ENCODE measurements at places on chromosomes 3 and 15.

- DNase-seq = no peak
These were observed 115.2 kb downstream of the USP13 start for GRCh38 chr3:179768080-179768479.

- DNase-seq = no peak
These were observed 70.2 kb upstream of the GADL1 start for GRCh38 chr3:30964612-30965011.

DNA sequence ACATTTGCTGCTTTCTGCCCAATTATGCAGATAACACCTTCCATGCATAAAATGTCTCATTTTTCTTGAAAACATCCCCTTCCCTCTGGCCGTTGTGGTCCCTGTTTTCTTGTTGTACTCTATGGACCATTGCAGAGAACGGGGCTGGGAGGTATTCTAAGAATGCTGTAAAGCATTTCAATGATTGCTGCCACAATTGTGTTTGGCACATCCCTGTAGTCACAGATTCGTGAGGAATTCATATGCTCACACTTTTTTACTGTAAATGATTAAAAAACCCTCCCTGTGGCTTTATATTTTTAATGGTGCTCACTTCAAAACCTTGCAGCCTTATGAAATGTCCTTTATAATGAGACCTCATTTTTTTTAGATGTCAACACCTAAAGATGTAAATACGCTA, 207.2 kb upstream of the GBE1 start:
- DNase-seq = no peak

DNA sequence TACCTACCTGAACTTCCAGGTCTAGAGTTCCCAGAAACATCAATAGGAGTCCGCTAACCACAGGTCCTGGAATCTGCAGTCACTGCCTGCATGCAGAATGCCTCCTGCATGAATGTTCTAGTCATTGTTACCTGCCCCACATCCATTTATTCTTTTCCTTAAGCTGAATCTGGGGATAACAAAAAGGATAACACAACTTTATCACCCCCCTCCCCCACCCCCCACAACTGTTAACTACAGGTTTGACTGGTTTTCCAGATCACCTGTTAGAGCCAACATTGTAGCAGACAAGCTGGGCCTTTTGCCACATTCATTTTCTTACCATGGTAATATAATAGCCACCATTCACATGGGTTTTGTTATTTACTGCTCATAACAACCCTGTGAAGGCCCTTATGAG, 4.6 kb upstream of the CTSH start:
- no peak for DNase-seq

GRCh38 chr3:69560116-69560515, 174.2 kb upstream of the FRMD4B start:
- DNase-seq = no peak

- no peak for DNase-seq
These were observed 82.8 kb downstream of the CHL1 start for GRCh38 chr3:279325-279724.

DNA sequence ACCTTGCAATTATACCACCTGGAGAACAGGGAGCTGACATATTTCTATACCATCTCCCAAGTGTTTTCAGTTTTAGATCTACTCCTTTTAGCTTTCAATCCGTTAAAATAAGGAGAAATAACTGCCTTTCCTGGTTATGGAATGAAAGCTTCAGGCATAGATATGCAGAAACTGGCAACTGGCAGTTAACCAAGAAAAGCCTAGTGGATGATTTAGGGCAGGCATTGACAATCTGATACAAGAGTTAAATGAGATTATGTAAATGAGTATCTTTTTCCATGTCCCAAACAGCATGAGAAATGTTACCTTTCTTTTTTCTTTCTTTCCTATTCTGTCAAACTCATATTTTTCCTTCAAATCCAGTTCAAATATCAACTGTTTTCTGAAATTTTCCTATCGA, 689.1 kb upstream of the DPPA4 start:
- DNase-seq = no peak

DNA sequence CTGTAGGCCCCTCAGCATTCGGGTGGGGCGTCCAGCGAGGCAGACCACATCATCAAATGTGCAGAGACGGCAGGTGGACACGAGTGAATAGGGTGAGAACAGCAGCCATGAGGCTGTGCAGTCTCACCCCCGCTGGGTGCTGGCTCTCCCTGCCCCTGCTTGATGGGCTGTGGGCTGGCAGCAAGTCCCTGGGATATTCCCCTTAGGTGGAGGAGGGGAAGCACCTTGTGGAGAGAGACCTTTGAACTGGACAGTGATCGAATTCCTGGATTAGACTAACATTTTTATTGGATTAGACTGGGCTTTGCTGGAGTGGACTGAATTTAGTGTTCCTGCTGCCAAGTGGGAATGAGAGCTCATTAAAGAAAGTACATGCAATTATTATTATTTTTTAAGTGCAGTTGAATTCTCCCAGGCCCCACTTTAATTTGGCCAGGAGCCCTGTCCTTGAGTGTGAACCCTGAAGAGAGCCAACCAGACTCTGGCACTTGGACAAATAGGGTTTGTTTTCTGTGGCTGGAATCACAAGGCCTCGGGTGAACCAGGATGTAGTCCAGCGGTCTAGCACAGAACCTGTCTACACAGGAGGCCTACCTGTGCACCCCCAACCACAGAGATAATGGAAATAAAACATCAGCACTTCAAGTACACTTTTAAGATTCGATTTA, 193.1 kb downstream of the ABHD5 start:
- no peak for DNase-seq

- DNase-seq = no peak
These were observed 4.0 kb upstream of the ADPGK start for GRCh38 chr15:72787526-72787925.

DNA sequence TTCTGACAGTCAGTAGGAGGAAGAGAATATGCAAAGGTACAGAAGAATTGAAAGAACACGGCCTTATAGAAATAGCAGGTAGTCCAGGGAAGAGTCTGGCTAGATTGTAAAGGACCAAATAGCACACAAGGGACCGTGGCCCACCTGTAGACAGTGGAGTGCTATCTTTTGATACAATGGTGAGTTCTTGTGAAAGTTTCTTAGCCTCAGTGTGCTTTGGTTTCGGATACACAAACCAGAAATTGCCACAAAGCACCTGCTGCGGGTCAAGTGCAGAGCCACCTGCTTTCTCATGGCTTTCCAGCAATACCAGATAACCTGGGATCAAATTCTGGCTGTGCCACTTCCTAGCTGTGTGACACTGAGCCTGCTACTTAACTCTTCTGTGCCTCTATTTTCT, 36.6 kb upstream of the TUBGCP5 start:
- no peak for DNase-seq

DNA sequence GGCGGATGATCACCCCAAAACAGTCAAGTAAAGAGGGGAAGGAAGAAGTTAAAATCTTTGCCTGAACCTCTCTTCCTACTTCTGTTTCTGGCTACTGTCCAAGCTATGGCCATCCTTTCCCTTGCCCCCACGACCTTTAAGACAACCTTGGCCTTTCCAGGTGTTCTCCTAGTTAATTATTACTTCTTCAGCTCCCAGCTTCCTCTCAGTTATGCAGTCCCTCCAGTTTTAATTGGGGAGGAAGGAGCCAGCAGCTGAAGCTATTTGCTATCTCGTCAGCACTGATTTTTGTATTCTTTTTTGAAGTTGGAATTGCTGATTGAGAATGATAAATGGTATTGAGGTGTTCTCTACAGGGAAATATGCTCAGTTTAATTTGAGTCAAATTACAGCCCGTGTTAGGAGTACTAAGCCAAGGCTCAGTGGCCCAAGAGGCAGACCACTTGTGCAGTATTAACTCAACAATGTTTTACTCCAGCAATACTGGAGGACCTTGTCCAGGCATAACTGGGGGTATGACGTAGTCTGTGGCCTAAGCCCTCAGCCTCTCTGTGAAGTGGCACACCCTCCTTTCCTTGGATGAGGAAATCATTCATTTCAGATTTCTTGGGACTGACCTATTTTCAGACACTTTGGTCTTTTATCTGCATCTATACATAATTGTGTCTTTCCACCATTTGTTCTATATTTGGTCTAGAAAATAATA, 336.9 kb downstream of the SLC9A9 start:
- no peak for DNase-seq

DNA sequence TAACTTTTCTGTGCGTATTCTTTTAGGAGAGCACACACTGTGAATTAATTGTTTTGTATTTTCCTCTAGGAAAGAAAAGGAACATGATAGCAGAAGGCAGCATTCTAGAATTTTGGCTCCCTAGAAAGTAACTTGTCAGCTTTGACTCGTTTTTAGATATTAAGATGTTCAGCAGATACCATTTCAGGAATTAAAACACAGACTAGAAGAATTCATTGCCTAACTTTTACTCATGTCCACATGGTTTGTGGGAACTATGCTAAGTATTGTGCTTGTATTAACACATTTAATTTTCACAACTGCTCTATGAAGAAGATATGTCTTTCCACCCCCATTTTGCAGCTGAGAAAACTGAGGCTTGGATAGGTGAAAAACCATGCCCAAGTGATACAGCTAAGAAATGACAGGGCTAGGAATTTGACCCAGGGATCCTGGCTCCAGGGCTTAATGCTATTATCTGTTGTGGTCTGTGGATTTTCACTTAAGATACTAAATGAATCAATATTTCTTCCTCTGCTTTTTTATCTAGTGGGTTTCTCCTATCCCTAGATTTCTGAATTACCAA, 128.8 kb downstream of the MITF start:
- no peak for DNase-seq

- DNase-seq = no peak
These were observed 49.7 kb downstream of the LRTM1 start for GRCh38 chr3:54878145-54878544.

DNA sequence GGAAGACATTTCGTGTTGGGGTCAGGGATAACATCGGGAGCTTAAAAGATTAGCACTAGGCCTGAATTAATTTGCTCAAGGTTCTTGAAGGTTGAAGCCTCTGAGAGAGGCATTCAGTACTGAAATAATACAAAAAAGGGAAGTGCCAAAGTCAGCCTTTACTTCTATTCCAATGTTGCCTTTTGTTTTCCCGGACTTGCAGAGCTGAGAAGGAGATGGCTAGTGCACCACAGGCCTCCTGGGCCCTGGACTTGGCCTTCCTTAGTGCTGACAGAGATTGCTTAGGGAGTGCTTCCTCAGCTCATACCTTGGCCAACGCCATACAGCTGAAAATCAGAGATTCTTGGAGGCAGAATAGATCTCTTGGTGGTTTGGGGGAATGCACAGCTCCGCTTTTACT, 333.6 kb upstream of the TBL1XR1 start:
- DNase-seq = no peak

- DNase-seq = no peak
These were observed 7.9 kb upstream of the SOX2 start for GRCh38 chr3:181703601-181704420.

GRCh38 chr3:47583320-47584075, 4.8 kb upstream of the CSPG5 start:
- no peak for DNase-seq

- no peak for DNase-seq
These were observed 35.5 kb downstream of the ZDHHC19 start for GRCh38 chr3:196175722-196176121.

DNA sequence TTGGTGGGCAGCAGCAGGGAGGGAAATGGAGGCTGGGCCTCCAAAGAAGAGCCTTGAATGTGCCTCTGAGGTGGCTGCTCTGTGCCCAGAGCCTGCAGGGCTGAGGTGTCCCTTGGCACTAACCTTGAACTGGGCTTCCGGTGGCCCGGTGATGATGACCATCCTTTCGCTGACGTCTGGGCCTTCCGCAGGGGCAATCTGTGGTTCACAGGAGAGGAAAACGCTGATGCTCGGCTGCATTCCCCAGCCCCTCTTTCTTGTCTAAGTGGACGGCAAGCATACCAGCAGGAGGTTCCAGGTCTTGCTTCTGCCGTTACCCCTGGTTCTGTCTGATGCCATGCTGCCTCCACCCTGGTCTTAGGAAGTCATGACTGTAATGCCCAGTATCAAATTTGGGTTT, 65.9 kb downstream of the SENP2 start:
- no peak for DNase-seq

DNA sequence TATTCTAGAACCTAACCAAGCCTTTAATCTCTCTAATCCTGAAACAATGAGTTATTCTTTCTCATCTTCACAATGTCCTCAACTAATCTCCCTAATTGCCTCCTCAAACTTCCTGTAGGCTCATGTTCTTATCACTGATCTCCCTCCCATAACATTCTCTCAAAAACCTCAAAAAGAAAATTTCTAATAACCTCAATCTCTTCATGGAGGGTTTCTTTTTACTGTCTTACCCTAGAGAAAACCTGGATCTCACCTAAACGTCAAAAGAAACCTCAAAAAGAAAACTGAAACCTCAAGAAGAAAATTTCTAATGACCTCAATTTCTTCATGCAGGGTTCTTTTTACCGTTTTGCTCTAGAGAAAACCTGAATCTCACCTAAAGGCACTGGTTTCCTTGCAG, 150.2 kb downstream of the GSK3B start:
- DNase-seq = no peak

GRCh38 chr3:123723522-123724168, 138.8 kb upstream of the HACD2 start:
- peak; percentile 56 for DNase-seq

GRCh38 chr3:39327053-39327745, 2.3 kb upstream of the CCR8 start:
- no peak for DNase-seq

GRCh38 chr15:75234191-75234810, 23.8 kb upstream of the GOLGA6C start:
- no peak for DNase-seq

DNA sequence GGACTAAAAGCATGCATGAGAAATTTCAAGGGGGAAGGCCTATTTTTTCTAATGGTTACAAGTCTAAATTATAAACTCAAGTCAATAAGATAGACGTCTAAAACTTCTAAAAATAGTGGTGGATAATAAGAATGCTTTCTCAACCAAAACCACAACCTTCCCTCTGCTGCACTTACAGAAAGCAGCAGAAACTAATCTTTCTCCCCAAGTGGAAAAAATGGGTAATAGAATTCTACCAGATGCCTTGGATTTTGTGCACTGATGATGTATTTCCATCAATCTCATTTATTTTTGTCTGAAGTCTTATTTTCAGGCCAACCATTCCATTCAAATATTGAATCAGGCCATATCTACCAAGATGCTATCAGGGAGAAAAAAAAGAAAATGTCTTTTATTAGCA, 344.7 kb downstream of the NEK10 start:
- no peak for DNase-seq

- no peak for DNase-seq
These were observed 13.3 kb upstream of the SSUH2 start for GRCh38 chr3:8657804-8658305.

DNA sequence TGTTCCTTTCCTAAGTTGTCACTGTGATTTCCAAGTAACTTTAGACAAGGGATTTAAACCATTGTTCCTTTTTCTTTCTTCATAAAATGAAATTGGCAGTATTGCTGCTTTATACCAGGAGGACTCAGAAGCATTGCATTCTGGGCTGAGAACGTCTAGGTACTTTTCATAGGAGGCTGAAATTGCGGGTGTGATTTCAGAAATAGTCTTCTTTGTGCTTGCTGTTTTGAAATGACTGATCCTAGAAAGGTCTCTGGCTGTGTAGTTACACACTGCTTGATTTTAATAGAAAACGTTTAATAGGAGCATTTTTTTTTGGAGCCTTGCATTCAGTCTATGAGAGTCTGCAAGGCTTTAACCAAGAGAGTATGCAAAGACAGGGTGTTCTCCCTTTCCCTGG, 56.3 kb downstream of the PPM1L start:
- DNase-seq = no peak

GRCh38 chr3:73727854-73728253, 103.1 kb upstream of the PDZRN3 start:
- no peak for DNase-seq

All from NCI-H1436 treated with DMSO at 0.1 percent for 48 hours (cell line).